ENCODE measurements at places on chromosomes 6 and 20.
A peak's percentile ranks its signal among the peaks of the same experiment; 100 is the strongest.

DNA sequence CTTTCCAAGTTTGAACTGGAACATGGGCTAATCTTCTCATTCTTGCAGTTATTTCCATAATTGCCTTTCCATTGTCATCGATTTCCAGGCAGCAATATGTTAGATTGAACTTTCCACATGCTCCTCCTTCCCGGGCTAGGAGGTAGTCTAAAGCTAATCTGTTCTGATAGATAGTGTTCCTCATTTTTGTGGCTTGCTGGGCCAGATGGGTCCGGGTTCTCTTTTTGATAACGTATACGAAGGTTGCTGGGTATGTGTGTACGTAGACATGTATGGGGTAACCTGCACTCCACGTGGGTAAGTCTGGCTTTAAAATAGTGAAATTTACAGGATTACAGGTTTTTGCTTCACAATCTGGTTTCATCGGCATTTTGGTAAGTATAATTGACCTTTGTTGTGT is 14.0 kb upstream of the GMPR start:
- DNase-seq = no peak

GRCh38 chr6:117505311-117505710 is 22.8 kb downstream of the DCBLD1 start:
- no peak for DNase-seq

DNA sequence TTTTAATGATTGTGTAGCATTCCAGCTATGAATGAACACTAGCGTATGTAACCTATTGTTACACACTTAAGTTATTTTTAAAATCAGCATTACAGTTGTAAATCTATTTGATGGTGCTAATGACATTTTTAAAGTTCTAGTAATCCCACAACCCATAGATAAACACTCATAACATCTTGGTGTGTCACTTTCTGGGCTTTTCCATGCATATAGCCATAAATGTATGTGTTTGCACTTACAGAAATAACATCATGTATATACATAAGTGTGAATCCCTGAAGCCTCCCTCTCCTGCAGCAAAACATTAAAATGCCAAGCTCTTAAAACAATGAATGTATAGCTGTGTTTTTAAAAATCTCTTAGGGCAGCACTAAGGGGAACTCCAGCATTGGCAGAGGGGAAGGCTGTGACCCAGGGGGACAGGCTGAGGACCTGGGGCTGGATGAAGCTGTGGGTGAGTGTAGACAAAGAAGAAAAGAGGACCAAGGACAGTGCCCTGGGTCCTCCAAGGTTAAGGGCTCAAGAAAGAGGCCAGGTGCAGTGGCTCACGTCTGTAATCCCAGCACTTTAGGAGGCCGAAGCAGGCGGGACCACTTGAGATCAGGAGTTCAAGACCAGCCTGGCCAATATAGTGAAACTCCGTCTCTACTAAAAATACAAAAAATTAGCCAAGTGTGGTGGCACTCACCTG is 929 bp upstream of the CENPB start:
- no peak for DNase-seq

DNA sequence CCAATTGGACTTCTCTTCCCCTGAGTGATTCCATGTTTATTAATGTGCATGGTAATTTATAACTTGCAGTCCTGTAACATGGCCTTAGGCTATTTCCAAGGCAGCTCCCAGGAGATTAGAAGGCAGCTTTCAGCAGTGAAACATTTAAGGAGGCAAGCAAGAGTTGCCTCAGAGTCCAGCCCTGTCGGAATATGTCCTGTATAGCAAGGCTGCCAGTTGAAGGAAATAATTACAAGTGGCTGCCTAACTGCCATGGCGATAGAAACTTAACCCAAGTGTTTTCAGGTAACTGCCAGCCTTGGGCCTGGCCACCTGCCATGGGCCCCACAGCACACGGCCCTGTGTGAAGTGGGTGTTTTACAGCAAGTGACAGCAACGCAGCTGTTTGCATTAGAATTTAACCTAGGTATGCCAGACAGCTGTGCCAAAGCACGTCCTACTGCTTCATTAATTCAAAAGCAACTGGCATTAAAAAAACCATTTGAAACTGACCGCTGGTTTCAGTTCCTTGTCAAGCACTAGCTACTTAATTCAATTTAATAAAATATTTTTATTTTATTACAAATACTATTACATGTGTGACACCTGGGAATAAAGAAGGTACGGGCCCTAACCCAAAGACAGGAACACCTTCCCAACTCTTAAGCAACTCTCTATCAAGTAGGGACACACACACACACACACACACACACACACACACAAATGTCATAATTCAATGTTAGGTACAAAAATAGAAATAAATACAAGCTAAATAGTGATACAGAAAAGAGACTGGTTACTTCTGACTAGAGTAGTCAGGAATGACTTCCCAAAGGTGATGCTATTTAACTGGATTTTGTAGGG is 151.8 kb upstream of the HEY2 start:
- DNase-seq = no peak

DNA sequence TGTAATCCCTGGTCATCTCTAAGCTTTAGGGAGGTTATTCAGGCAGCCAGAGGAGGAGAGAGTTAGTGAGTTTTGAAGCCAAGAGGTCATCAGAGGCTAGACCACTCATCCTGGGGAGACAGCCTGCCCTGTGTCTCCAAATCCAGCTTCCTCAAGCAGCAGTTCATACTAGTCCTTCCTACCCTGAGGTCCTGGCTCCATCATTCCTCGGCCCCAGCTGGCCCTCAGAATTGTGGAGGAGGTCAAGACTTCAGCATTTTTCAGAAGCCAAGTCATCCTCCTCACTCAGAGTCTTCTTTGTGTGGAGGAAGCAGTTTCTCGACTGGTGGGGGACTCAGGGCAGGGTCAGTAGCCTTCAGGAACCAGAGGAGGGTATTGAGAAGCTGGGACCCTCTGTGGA is 12.4 kb upstream of the KIAA1755 start:
- DNase-seq = no peak

- no peak for DNase-seq
These were observed 122.9 kb downstream of the IRF4 start for GRCh38 chr6:514396-514978.

DNA sequence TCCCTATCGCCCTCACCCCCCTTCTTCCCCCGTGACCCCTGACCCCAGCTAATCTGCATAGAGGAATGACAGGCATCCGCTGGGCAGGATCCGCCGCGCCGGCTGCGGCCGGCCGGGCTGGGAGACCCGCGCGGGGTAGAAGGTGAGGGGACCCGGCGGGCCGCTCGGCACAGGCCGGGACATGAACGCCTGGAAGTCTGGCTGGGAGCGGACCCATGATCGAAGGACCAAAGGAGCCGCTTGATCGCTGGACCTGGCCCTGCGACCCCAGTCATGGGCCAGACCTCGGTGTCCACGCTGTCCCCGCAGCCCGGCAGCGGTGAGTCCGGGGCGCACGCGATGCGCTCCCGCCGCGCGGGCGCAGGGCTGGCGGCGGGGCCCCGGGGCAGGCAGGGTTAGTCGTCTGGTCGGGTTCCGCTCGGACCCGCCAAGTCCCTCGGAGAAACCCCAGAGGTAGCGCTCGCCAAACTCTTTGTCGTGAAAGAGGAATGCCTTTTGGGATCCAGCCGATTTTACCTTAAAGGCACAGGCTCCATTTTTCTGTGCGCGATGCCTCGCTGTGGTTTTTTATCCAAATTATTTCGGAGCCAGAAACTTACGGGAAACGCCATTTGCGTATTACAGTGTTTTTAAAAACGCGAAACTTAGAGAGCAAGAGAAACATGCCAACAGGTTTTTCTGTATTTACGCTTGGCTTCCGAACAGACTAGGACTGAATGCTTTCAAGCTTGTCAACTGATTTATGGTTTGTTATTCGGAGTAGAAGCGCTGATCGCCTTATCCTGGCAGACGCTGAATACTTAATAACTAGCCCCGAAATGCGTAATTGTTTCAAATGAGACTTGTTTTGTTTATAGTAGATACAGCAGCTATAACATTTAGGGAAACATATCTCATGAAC is at the start of gene PHACTR2:
PHACTR2 (plus strand) TSS at position 75 of the 901 bp plus-strand sequence; CDS start at position 274, 199 bp downstream.
- peak; percentile 22 for DNase-seq

GRCh38 chr6:63804381-63804956 is 168.9 kb downstream of the PHF3 start:
- no peak for DNase-seq
